Posterior cingulate gyrus (tissue), 11 donors: ENCODE measurements at places on chromosomes 7 and 10.

DNA sequence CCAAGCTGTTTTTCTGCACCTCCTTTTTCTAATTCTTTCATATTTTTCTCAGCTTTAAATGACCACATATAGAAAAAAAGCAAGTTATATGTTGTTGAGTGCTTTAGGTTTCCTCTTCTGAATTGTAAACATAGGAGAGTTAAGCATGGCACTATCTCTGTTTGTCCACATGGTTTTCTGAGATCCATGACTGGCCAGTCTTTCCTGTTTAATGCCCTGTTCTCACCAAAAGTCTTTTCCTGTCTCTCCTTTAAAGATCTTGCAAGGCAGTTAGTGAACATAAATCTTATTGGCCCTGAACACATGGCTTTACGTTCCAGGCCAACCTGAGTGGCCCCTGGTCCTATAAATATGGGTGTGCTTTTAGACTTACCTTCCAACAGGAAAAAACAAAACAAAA, 19.4 kb downstream of the TRPV5 start:
- no peak for DNase-seq

GRCh38 chr7:66626331-66626934, 2.2 kb upstream of the KCTD7 start:
- DNase-seq: no peak

- no peak for DNase-seq
These were observed 51.5 kb downstream of the CRPPA start for GRCh38 chr7:16369855-16370254.

- DNase-seq: no peak
These were observed 1.1 kb upstream of the GIMAP1 start for GRCh38 chr7:150715293-150715692.

DNA sequence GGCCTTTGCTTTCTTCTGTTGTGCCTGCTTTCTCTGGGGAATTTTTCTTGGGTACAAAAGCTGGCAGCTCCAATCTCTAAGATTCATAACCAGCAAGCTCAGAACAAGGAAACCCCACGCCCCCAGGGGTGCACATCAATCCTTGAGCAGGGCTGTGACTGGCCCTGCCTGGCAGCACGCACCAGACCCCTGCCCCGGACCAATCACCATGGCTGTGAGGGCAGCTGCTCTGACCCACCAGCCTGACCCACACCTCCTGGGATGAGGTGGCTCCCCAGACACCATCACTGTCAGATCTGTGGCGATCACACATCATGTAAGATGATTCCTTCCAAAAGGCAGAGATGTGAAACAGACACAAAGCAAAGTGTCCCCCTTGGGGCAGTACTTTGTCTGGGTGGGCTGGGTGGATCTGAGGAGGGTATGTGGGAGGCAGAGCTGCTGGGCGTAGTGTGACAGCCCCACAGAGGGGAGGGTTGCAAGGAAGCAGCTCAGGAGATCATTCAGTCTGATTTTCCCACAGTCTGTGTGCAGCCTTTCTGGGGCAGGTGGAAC, 175.5 kb upstream of the SHH start:
- DNase-seq: no peak

DNA sequence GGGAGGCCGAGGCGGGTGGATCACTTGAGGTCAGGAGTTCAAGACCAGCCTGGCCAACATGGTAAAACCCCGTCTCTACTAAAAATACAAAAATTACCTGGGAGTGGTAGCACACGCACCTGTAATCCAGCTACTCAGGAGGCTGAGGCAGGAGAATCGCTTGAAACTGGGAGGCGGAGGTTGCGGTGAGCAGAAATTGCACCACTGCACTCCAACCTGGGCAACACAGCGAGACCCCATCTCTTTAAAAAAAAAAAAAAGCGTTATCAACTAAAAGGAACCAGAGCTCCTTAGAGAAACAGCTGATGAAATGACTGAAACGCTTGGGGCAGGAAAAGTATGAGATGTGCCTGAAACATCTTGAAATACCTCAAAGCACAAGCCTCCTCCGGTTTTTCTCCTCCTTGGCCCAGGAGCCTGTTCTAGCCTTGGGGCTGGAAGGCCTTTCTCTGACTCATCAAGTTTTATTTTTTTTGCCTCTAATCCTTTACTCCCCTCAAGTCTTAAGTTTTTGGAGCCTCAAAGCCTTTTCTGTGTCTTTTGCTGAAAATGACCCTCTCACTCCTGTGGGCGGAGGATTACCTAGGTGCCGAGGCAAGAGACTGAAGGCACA, 2.6 kb upstream of the METTL27 start:
- no peak for DNase-seq

DNA sequence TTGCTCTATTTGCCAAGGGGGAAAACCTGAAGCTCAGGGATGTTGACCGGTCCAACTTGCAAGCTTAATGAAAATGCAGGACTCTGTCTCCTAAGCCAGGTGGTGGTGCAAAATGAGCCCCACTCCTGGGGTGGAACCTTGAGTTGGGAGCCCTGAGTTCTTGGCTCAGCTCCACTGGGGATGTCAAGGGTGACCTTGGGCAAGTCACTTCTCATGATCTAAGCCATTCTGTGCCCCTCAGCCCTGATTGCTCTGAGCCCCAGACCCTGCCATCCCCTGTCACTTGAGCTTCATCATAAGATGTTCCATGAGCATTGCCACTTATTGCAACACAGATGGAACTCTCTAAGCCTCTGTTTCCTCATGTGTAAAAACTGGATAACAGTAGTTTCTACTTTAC, 33.9 kb downstream of the MYL10 start:
- DNase-seq: no peak

- DNase-seq: no peak
These were observed 43.9 kb upstream of the SRGN start for GRCh38 chr10:69043931-69044531.

- DNase-seq: no peak
These were observed 1.7 kb downstream of the LRRN3 start for GRCh38 chr7:111092406-111093236.

DNA sequence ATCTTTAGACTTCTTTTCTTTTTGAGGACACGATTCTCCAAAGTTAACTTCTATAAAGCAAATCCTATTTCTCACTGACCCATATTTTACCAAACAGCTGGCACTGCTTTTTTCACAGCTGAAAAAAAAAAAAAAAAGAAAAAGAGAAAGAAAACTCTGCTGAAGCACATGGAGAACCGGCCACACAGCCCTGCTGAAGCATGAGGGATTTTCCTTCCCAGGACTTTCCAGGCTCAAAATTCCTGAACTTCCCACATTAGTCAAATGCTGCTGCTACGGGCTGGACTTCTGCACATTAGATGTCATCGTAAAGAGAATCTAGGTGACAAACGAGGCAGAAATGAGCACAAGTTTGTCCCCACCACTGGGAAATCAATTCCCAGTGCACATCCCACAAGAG, 25.2 kb downstream of the HIPK2 start:
- no peak for DNase-seq
